ENCODE measurements at places on chromosomes 16 and 17. TPM values are rescaled to one million over a fixed set of nuclear protein-coding genes. Genes with fewer than 3 reads are reported as not detected.

GRCh38 chr16:55036371-55036821, 105.7 kb downstream of the IRX5 start:
- no peak for DNase-seq

GRCh38 chr16:4017807-4018206, 98.4 kb downstream of the ADCY9 start:
- no peak for DNase-seq

GRCh38 chr17:79437081-79437480, 173.8 kb downstream of the RBFOX3 start:
- DNase-seq, result no peak

GRCh38 chr16:74226338-74226954, 70.2 kb upstream of the PSMD7 start:
- DNase-seq, result no peak

GRCh38 chr17:76997981-76998531, 129.9 kb downstream of the MGAT5B start:
- peak; percentile 71 for DNase-seq

DNA sequence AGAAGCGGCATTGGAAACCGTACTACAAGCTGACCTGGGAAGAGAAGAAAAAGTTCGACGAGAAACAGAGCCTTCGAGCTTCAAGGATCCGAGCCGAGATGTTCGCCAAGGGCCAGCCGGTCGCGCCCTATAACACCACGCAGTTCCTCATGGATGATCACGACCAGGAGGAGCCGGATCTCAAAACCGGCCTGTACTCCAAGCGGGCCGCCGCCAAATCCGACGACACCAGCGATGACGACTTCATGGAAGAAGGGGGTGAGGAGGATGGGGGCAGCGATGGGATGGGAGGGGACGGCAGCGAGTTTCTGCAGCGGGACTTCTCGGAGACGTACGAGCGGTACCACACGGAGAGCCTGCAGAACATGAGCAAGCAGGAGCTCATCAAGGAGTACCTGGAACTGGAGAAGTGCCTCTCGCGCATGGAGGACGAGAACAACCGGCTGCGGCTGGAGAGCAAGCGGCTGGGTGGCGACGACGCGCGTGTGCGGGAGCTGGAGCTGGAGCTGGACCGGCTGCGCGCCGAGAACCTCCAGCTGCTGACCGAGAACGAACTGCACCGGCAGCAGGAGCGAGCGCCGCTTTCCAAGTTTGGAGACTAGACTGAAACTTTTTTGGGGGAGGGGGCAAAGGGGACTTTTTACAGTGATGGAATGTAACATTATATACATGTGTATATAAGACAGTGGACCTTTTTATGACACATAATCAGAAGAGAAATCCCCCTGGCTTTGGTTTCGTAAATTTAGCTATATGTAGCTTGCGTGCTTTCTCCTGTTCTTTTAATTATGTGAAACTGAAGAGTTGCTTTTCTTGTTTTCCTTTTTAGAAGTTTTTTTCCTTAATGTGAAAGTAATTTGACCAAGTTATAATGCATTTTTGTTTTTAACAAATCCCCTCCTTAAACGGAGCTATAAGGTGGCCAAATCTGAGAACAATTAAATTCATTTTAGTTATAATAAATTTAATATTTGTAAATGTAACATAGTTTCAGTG, 1.7 kb downstream of the HEXIM1 start:
- DNase-seq, result peak; percentile 46

DNA sequence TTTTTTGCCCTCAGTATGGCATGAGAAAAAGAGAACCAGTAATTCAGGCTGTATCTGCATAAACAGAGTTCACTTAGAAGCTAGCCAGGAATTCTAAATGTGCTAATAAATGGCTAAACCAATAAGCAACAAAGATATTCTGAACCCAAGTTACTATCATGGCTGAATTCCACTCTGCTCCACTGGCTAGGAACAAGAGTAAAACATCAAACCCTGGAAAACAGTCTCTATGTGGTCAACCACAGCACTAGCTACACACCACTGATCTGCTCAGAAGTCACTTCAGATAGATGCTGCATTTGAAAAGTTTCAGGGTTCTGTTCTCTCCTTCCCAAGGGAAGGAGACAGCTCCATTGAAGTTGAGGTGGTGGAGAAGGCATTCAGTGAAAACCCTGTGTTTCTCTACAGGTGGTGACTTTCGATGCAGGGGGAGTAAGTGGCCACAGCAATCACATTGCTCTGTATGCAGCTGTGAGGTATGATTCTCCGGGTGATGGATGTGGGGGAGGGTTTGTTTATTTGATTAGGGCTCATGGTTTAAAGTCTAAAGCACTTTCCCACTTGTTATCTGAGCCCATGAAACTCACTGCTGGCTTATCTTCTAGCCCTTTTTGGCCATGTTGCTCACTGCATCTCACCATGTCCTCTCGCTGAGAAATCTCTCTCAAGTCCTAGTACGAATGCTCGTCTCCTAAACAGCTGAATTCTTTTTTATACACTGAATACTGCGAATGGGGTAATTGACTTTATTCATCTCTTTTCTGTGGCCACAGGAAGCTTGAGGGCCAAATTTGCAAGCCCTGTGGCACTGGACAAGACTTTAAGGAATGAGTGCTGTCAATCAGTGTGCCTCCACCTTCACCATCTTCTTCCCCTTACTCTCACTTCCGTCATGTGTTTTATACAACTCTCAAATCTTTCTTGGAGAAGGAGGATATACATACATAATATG, 39.9 kb downstream of the CENPV start:
- DNase-seq, result no peak

- DNase-seq, result no peak
Measured at GRCh38 chr17:12983991-12984884, 33.6 kb downstream of the ELAC2 start.

DNA sequence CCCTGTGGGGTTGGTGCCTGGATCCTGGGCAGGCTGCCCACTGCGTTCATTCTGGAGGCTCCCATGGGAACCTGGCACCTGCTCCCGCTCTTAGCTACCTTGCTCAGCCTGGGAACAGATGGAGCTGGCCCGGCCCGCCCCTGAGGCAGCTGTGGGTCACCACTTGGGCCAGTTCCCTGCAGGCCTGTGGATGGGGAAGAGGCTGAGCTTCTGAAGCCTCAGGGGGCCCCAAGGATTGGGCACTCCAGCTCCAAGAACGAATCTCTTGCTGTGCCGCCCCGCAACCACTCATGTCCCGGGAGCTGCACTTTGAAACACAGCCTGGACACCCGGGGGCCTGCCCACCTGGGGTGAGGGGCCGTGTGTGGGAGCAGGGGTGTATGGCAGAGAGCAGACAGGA, 37.7 kb downstream of the BAHCC1 start:
- DNase-seq, result no peak

KRTAP3-2 gene
- not detected for total RNA-seq

DNAH17 gene
- 0.02 TPM for total RNA-seq

GNG13 gene
- not detected for total RNA-seq

CACNG3 gene
- not detected for total RNA-seq

SLC4A1 gene
- total RNA-seq, result not detected

CHP2 gene
- total RNA-seq, result not detected
